ENCODE measurements at places on chromosomes 11 and 22.

- DNase-seq = no peak
Observed at GRCh38 chr11:76566811-76567210, 103.7 kb downstream of the LRRC32 start.

- no peak for DNase-seq
Observed at GRCh38 chr11:203056-203944, 3.9 kb downstream of the BET1L start.

- DNase-seq = peak; percentile 26
Observed at GRCh38 chr22:45977003-45977411, at the start of gene WNT7B. TSS of gene WNT7B (minus strand) at chr22:45977162. CDS start at chr22:45976754, 408 bp downstream.

GRCh38 chr11:18878211-18878610, 61.0 kb downstream of the MRGPRX1 start:
- DNase-seq = no peak

GRCh38 chr11:115981104-115981481, 476.9 kb upstream of the CADM1 start:
- no peak for DNase-seq

DNA sequence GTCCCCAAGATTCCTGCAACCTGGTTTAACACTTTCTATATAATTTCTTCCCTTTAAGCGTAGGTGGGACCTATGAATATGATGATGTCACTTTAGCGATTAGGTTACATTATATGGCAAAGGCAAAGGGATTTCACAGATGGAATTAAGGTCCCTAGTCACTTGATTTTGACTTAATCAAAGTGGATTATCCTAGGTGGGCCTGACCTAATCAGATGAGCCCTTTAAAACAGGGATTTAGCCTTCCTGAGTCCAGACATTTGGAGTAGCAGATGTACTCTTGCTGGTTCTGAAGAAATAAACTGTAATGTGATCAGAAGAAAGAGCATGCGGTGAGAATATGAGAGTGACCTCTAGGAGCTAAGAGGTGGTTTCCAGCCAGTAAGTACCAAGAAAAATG, 67.8 kb upstream of the LIN7C start:
- DNase-seq = no peak

GRCh38 chr11:35590412-35590811, 27.8 kb upstream of the FJX1 start:
- no peak for DNase-seq

Data from CD4-positive, alpha-beta T cell treated with Interferon alpha-2 for 1 hour (primary cell).